ENCODE measurements at places on chromosomes 1 and 21. TPM values are rescaled to one million over a fixed set of nuclear protein-coding genes. Genes with fewer than 3 reads are reported as not detected.

Gene SLFNL1
- 0.66 TPM for total RNA-seq

Gene TSPAN1
- total RNA-seq: not detected

Gene OR2T11
- total RNA-seq: not detected

Gene AKR7A3
- 1.2 TPM for total RNA-seq

Gene CHI3L1
- 14.8 TPM for total RNA-seq

Gene MAP10
- total RNA-seq: 1.7 TPM

Gene RXFP4
- not detected for total RNA-seq

Gene NOS1AP
- 0.29 TPM for total RNA-seq

Gene RHD
- not detected for total RNA-seq

Gene AADACL4
- total RNA-seq: not detected

Gene S100PBP
- total RNA-seq: 29.9 TPM

Gene TOMM20
- total RNA-seq: 78.1 TPM

Gene AUNIP
- 0.33 TPM for total RNA-seq

Gene CYYR1
- total RNA-seq: 0.15 TPM

Gene TMEM52
- total RNA-seq: 0.15 TPM

Gene S100A9
- total RNA-seq: not detected

Gene AMY1C
- not detected for total RNA-seq

Gene KRTAP11-1
- not detected for total RNA-seq

Gene CASQ1
- not detected for total RNA-seq

Gene S100A7A
- total RNA-seq: not detected

Gene DISC1
- total RNA-seq: 3.0 TPM

Gene ZNF683
- total RNA-seq: not detected
